ENCODE measurements at places on chromosomes 5 and 9.
A peak's percentile ranks its signal among the peaks of the same experiment; 100 is the strongest.

- DNase-seq, result no peak
Measured at GRCh38 chr5:38367410-38367809, 109.1 kb downstream of the EGFLAM start.

GRCh38 chr9:134324359-134325095 lies 1.7 kb upstream of the RXRA start:
- DNase-seq, result no peak

DNA sequence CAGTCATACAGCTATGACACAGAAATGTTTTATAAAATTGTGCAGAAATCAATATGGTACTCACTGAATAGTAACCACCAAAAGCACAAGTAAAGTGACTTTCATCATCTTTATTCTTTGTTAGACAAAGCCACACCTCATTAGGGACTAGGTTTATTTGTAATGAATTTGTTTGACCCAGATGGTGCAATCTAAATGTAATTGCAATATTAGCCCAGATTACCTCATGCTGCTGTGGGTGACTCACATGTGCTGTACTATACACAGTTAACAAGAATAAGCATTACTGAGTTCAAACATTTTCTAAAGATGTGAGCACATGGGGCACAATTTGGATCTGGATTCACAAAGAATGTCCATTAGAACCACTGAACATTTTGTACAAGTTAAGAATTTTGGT lies 759.3 kb upstream of the TYRP1 start:
- no peak for DNase-seq

DNA sequence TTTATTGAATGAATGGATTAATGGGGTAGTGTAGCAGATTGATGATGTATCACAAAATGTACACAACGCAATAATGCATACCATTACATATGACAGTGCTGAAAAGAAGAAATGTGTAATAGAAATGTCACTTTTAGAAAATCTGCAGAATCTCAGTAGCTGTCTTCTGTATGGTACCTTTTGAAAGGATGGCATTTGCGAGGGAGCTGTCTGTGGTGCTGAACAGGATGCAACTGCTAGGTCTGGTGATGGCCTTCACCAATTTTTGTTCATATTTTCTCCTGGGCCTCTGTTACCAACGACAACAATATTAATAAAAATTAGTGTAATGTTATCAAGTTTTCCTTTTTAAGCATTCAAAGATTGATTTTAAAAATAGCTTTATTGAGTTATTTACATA lies 36.2 kb upstream of the OTULIN start:
- DNase-seq, result peak; percentile 62

DNA sequence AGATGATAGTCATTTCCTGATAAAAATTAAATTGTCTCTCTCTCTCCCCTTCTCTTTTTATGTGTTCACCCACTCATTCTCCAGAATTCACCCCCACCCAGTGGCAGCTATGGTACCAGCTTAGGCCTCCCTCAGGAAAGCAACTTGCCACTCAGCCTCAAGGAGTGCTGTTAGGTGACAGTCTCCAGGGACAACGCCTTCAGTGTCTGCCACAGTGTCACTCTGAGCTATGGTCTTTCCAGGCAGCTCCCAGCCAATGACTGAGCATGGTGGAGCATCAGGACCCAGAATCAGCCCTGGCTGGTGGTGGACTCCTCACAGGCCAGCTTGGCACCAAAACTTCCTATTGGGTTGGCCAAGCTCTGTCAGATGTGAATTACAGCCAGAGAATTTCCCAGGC lies 140.9 kb upstream of the PIK3R1 start:
- DNase-seq, result no peak

- DNase-seq, result no peak
Measured at GRCh38 chr5:172339264-172340180, 56.0 kb upstream of the UBTD2 start.

GRCh38 chr5:175746851-175747250 lies 89.0 kb downstream of the HRH2 start:
- DNase-seq, result no peak

GRCh38 chr9:82560457-82560904 lies 502.5 kb downstream of the RASEF start:
- DNase-seq, result no peak

- DNase-seq, result peak; percentile 66
Measured at GRCh38 chr9:133403766-133404453, 13.9 kb downstream of the REXO4 start.

- DNase-seq, result no peak
Measured at GRCh38 chr5:95057615-95058014, 227.3 kb downstream of the MCTP1 start.

DNA sequence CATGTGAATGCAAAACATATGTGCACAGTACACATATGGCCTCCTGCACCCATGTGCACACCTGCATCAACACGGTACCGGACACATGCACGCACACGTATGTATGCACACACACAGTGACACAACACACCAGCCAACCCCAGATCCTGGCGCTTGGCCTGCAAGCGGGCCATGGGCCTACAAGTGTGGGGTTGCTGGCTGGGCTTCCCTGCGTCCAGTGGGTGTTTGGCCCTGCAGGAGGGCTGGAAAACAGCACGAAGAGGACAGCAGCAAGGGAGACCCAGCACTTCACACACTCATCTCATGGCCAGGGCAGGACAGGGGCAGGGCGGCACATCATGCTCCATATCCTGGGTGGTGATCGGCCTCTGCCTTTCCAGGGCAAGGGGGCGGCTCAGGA lies 77.7 kb downstream of the COL5A1 start:
- no peak for DNase-seq

GRCh38 chr5:111635151-111635902 lies 121.7 kb downstream of the NREP start:
- DNase-seq, result no peak

GRCh38 chr9:114417511-114417910 lies 29.7 kb upstream of the AKNA start:
- no peak for DNase-seq

DNA sequence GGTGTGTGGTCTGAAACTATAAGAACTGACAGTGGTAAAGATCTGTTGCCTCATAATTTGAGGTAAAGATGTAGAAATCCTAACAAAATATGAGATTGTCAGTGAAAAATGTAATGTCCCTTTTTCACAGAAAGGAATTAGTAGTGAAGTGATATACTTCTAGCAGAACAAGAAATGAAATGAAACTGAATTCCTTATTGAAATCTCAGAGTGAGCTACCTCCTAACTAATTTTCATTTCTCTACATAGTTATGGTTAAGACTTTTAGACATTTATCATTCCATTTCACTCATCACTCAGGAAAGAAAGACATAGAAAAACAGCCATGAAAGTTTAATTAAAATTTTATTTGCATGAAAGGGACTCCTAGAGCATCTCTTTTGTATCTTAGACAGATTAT lies 48.7 kb downstream of the TMEM174 start:
- no peak for DNase-seq

DNA sequence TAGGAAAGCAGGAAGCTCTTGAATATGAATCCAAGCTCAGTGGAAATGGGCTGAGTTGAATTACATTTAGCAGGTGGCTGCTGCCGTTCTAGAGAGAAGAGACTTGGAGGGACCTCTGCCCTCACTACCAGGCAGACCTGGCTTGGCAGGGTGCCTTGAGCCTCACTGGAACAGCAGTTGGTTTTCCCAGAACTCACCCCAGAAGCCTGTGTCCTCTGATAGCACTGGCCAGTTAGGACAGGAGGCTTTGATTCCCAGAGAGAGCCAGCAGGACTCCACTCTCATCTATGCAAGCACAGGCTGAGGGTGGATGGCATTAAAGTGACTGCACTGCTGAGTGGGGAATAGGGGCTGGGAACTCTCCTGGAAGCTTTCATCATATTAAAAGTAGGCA lies 54.8 kb downstream of the PWWP2A start:
- no peak for DNase-seq

DNA sequence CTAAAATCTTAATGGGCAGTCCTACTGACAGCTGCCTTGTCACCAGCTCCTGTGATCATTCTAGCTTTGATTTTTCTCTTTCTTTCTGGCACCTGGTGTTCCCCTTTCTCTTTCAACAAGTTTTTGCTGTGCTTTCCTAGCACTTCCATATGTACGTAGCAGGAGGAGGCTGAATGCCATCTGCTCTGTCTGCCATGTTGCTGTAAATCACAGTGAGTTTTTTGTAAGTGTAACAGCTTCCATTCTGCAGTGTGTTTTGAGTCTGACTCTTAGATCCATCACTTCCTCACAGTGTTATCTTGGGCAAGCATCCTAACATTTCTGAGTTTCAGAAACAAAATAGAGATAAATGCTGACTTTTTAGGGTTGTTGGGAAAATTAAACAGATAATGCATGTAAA lies 247.9 kb downstream of the DOCK8 start:
- DNase-seq, result no peak

DNA sequence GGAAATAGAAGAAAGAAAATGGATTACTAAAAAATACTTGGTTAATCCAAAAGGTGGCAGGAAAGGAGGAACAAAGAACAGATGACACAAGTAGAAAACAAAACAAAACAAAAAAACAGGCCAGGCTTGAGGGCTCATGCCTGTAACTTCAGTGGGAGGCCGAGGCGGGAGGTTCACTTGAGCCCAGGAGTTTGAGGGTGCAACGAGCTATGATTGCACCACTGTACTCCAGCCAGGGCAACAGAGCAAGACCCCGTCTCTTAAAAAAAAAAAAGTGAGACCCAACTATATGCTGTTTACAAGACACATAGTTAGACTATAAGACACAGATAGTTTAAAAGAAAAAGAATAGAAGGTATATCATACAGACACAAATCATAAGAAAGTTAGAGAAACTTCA lies 59.5 kb downstream of the AK8 start:
- DNase-seq, result no peak

DNA sequence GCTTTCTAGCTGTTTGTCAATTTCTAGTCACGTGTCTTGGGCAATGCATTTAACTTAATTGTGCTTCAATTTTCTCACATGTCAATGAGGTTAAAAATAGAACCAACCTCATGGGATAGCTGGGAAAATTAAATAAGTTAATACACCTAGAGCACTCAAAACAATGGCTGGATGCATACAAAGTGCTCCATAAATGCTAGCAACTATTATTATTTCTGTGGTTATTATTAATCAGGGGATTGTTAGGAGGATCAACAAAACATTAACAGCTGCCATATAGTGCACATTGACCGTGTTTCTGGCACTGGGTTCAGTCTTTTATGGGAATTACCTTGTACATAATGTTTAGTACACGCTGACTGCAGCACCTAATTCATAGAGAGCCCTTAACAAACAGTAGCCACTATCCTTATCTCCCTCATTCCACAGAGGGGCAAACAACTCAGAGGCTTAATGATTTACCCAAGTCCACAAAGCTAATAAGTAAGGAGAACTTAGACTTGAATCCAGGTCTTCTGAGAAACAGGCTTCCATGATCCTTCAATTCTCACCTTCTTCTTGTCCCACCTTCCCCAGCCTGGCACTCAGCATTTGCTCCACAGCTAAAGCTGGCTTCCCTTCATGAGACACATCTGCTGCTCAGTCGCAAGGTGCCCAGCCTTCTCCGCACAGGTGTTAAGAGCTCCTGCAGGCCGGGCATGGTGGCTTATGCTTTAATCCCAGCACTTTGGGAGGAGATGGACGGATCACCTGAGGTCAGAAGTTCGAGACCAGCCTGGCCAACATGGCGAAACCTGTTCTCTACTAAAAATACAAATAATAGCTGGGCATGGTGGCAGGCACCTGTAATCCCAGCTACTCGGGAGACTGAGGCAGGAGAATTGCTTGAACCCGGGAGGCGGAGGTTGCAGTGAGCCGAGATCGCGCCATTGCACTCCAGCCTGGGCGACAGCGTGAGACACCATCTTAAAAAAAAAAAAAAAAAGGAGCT lies 137.4 kb upstream of the ABCA1 start:
- no peak for DNase-seq

GRCh38 chr5:111072949-111073682 lies 1.6 kb downstream of the TSLP start:
- peak; percentile 75 for DNase-seq

- no peak for DNase-seq
Measured at GRCh38 chr5:102623329-102624065, 124.7 kb upstream of the SLCO6A1 start.

DNA sequence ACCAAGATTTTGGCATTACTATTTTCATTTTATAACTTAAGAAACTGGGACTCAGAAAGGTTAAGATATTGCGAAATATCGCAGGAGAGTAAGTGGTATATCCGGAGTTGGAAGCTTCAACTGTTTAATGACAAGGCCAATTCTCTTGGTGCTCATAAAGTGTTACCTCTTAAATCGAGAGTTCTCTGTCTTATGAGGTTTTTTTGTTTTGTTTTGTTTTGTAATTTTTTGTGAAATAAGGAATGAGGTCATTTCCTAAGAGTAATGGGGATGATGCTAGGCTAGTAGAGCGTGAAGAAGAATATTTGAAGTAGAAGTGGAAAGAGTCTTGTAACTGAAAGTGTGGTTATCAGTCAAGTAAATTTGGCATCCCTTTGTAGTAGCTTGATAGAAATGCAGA lies 183.2 kb upstream of the DAB2 start:
- no peak for DNase-seq

DNA sequence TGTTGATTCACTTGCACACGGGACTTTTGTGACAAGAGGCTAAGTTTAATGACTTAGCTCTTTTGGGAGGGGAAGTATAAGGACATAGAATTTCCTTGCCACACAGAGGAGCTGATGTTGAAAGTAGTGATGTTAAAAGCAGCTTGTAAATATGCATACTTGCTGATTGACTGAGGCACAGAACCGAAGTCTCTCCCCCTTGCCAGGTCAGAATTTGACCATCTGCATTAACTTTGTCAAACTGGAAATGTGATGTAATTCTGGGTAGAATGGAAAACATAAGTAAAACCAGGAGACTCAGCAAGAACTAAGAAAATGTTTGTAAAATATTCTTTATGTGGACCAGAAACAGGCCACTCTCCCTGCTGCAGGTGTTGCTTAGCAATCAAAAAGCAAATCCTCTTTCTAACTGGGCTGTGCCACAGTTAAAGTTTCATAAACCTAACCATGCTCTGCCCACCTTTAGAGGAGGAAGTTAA lies 284.2 kb downstream of the NR3C1 start:
- DNase-seq, result no peak

DNA sequence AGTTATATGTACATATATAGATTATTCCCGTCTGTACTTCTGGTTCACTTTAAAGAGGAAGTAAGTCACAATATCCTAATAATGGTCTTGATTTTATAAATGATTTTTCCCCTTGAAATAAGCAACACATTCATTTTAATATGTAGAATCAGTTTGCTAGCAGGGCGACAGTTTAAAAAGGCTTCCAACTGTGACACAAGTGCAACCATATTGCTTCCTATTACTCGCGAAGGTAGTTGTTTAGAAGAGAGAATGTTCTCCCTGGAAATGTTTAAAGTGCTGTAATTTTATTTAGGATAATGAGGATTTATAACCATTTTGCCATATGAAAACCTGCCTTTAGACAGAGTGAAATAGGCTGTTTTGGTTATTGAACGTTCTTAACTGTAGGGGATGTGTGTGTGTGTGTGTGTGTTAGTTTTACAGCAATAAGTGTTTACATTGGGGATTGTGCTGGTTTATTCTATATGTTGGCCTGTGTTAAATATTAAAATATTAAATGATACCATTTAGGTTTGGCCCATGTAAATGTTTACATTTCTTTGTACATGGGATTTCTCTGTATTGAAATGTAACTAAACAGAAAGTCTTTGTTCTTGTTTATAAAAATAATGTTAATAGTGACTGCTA lies 138.3 kb downstream of the PBX3 start:
- no peak for DNase-seq

Data from stimulated activated naive CD8-positive, alpha-beta T cell treated with anti-CD3 and anti-CD28 coated beads, Interleukin-15, Interleukin-2, amounts not matched to agents 100 U/mL and 50 U/mL, for 24 hours (primary cell).